Cardiac muscle cell (in vitro differentiated cells and primary cell): ENCODE measurements at places on chromosomes 5 and 9. TPM values are rescaled to one million over a fixed set of nuclear protein-coding genes. Genes with fewer than 3 reads are reported as not detected.

Gene MSANTD3
- 49.2 and 62.9 TPM in 2 replicates for total RNA-seq

Gene ROPN1L
- 1.3 and 1.4 TPM in 2 replicates for total RNA-seq

Gene MYOZ3
- total RNA-seq, result 2.1 and 6.8 TPM in 2 replicates

Gene PITX1
- total RNA-seq, result 0.07 TPM in 1 of 2 replicates, not detected in the other

Gene FBP2
- total RNA-seq, result not detected in 2 replicates

Gene RAB3C
- total RNA-seq, result 0.69 and 1.8 TPM in 2 replicates

Gene ORM2
- total RNA-seq, result not detected in 2 replicates

Gene PLAC8L1
- not detected in 2 replicates for total RNA-seq

Gene ADAMTS2
- total RNA-seq, result 2.5 and 8.8 TPM in 2 replicates

Gene CXCL14
- 0.11 and 1.2 TPM in 2 replicates for total RNA-seq

Gene ISL1
- total RNA-seq, result 10.4 and 17.2 TPM in 2 replicates

Gene NDST1
- 79.8 and 97.6 TPM in 2 replicates for total RNA-seq

Gene DNM1
- total RNA-seq, result 17.6 and 42.3 TPM in 2 replicates

Gene NUTM2F
- 1.7 TPM in 1 of 2 replicates, not detected in the other for total RNA-seq

Gene NKD2
- 3.4 and 4.4 TPM in 2 replicates for total RNA-seq

Gene GABBR2
- 0.06 TPM in 1 of 2 replicates, not detected in the other for total RNA-seq

Gene OR2S2
- not detected in 2 replicates for total RNA-seq

Gene IL3
- not detected in 2 replicates for total RNA-seq

Gene HCN1
- total RNA-seq, result 5.6 and 11.3 TPM in 2 replicates

Gene GRIA1
- total RNA-seq, result 2.3 and 4.1 TPM in 2 replicates

Gene FABP6
- not detected in 2 replicates for total RNA-seq

Gene APBB3
- 34.2 and 45.4 TPM in 2 replicates for total RNA-seq

Gene PLK2
- 130 and 147 TPM in 2 replicates for total RNA-seq

Gene ITGA2
- 1.4 and 2.3 TPM in 2 replicates for total RNA-seq

Gene OTP
- not detected in 2 replicates for total RNA-seq

Gene RHOBTB3
- total RNA-seq, result 343 and 477 TPM in 2 replicates

Gene ADAMTS12
- 25.6 and 48.4 TPM in 2 replicates for total RNA-seq

Gene RPL12
- 1,318 and 1,367 TPM in 2 replicates for total RNA-seq

Gene LCN1
- total RNA-seq, result not detected in 2 replicates

Gene RNF208
- total RNA-seq, result 19.3 and 23.1 TPM in 2 replicates

Gene ANKRD18A
- 0.88 and 3.7 TPM in 2 replicates for total RNA-seq

Gene PRDM9
- total RNA-seq, result not detected in 2 replicates

Gene CDC20B
- 0.32 and 0.45 TPM in 2 replicates for total RNA-seq
